Left colon (tissue), 2 donors: ENCODE measurements at places on chromosomes 7 and 10. TPM values are rescaled to one million over a fixed set of nuclear protein-coding genes. Genes with fewer than 3 reads are reported as not detected.

The CCDC172 gene
- not detected for total RNA-seq

The AKR1C8 gene
- total RNA-seq, result not detected

The UCN3 gene
- total RNA-seq, result 4.5 TPM

The SPDYE18 gene
- total RNA-seq, result 0.46 TPM

The SPDYE9 gene
- total RNA-seq, result not detected

The WEE2 gene
- not detected for total RNA-seq

The TDRD1 gene
- 0.64 TPM for total RNA-seq
